Daoy (cell line): ENCODE measurements at places on chromosomes 1 and 21.

DNA sequence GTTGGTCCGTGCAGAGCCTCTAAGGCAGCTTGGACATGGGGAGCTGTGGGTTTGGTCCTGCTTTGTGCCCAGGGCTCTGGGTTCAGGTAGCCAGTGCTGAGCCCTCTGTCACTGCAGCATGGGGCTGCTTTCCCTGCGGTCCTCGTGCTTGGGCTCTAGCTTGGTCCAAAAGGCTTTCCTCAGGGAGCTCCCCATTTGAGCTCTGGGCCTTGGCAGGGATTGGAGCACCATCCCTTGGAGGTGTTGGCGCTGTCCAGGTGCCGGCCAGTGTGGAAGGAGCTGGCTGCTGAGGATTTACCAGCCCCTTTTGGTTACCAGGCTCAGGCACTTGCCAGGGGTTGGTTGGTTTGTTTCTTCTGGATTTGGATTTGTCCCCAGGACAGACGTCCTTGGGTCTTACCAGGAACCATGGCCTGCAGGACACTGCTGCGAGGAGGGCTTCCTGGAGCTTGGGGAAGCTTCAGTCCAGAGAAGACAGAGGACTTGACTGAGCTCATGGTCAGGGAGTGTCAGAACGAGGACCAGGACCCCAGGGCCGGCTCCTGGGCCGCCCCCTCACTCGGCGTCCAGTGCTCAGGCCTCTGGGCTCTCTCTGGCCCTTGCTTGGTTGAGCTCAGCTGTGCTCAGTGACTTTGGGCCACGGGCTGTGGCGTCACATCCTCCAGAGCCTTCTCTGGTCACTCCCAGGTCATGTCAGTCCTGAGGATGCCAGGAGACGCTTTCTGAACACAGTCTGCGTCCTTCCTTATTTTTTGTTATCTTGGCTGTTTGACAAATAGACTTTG is 224.7 kb downstream of the CAMTA1 start:
- no peak for DNase-seq

DNA sequence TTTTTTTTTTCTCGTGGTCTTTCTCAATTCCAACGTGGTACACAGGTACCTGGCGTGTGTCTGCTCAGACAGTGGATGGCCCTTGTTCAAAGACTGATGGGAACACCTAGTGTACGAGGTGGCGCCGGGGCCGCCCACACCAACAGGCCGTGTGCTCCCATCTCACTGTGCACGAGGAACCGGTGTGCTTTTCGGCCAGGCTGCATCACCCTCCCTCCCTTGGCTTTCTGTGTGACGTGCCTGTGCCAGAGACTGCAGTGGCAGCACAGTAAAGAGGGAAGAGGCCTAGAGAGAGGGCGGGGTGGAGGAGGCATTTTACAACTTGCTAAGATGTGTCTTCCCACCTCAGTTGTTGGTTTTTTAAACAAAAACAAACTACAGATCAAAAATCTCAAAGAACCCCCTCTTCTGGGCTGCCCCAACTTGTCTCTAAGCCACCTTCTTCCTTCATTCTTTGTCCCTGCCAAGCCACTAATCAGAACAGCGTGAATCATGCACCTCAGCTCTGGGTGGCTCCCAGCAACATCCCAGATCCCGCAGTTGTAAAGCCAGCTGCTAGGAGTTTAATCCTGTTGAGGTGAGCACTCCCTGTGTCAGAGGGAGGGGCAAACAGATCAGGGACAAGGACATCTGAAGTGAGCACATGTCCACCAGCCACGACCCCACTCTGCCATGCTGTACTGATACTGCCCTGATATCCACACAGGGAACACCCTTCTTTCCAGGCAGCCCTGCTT is 20.7 kb downstream of the IRF2BP2 start:
- peak; percentile 77 for DNase-seq

- DNase-seq, result no peak
Measured at GRCh38 chr1:48048980-48049379, 51.8 kb upstream of the TRABD2B start.

DNA sequence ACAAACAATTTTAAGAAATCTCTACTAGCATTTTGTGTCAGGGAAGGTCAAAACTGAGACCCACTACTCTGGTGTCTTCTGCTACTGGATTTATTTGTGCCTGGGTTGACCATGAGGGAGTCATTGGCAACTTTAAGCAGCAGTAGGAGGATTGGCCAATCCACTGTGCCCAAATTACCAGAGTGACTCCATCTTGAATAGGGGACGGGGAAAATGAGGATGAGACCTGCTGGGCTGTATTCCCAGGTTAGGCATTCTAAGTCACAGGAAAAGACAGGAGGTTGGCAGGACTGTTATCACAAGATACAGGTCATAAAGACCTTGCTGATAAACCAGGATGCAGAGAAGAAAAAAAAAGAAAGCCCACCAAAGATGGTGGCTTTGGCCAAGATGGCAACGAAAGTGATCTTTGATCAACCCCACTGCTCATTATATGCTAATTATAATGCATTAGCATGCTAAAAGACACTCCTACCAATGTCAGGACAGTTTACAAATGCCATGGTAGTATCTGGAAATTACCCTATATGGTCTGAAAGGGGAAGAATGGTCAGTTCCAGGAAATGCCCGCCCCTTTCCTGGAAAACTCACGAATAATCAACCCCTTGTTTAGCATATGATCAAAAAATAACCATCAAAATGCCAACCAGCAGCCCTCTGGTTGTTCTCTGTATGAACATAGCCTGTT is 200.9 kb downstream of the LTN1 start:
- no peak for DNase-seq

DNA sequence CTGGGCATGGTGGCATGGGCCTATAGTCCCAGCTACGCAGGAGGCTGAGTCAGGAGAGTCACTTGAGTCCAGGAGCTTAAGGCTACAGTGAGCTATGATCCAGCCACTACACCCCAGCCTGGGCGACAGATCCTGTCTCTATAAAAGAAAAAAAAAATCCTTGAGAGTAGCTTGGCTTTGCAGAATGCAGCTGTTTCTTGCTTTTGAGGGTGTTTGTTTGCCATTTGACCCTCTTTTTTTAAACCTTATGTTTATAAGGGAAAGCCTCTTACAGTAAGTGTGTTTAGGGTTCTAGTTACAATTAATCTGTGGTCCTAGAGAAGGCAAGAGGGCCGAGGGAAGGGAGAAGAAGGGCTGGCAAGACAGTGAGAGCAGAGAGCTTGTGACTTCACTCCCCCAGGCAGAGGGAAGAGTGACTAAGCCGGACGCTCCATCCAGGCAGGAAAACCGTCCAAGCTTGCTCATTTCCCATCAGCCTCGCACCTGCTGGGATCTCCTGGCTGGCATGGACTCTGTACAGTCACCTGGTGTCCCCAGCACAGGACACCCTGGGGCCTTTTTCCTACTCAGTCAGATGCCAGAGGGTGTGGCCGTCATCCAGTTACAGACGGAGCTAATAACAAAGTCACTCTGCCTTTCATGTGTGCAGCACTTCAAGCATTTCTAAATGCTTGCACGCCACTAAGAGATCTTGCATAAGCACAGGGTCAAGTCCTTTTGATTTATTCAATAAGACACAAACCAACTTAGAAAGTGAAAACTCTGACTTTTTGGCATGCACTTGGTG is 55.5 kb upstream of the PSEN2 start:
- DNase-seq, result peak; percentile 89

GRCh38 chr1:17539477-17540254 is at the start of gene ARHGEF10L:
TSS of gene ARHGEF10L (plus strand) at chr1:17539698. CDS start at chr1:17580596, 40,898 bp downstream.
- DNase-seq, result peak; percentile 45

GRCh38 chr1:182484067-182484466 is 34.1 kb downstream of the RGSL1 start:
- no peak for DNase-seq

- peak; percentile 37 for DNase-seq
Measured at GRCh38 chr1:184260382-184260781, 126.4 kb upstream of the C1orf21 start.

DNA sequence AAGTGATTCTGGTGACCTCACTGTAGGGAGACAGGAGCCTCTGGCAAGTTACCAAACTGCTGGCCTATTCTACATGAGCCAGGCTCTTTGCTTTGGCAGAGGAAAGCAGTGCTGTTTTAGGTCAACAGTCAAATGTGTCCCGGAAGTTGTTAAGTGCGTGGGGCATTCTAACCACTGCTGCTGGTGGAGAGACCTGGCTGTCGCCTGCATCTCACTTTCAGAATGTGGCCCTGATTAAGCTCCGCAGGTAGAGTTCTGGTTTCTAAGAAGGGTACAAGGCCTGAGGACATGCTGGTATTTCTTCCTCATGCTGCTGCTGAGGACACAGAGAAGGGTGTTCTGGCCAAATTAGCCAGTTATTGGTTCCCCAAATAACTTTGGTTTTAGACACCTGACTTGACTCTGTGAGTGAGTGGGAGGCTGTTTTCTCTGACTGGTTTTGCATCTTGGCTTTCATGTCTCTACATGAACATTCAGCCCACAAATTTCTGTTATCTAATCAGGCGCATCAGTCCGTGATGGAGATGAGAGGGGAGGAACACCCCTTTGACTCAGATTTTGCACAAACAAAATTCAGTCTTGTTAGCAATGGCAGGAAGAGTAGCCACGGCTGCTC is 120.8 kb downstream of the LMO4 start:
- peak; percentile 63 for DNase-seq

DNA sequence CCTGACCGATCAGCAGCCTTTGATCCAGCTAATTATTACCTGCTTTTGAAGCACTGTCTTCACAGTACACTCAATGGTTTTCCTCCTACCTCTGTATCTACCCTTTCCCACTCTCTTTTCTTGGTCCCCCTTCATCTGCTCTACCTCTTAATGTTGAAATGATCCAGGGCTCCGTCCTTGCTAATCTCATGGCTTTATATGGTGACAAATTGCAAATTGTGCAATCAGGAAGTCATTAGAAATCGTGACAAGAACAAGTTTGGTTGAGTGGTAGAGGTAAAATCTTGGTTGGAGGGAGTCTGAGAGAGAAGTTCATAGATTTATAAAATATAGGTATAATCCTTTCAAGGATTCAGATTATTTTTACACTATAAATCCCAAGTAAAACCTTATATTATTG is 9.6 kb upstream of the CYB5R1 start:
- no peak for DNase-seq

- peak; percentile 76 for DNase-seq
Measured at GRCh38 chr1:110155878-110156522, 5.7 kb downstream of the SLC6A17 start.

- DNase-seq, result no peak
Measured at GRCh38 chr1:10639011-10639774, 157.3 kb downstream of the CASZ1 start.

GRCh38 chr1:157819896-157820295 is at the start of gene FCRL1:
TSS of gene FCRL1 (minus strand) at chr1:157820120. CDS start at chr1:157820037, 83 bp downstream.
- DNase-seq, result no peak

DNA sequence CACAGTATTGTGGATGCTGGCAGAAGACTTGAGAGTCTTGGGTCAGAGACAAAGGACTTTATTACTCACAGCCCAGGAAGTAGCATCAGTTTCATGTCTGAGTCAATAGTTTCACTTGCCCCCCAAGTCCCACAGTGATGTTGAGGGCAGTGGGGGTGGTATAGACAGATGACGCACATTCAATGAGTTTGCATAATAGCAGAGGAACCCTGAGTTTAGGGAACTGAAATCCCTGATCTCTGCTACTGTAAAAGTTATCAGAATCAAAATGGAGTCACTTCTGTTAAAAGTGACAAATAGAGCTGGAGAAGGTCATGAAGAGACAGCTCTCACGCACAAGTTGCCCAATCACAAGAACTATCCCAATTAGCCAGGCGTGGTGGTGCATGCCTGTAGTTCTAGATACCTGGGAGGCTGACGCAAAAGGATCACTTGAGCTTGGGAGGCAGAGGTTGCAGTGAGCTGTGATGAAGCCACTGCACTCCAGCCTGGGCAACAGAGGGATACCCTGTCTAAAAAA is 11.5 kb upstream of the HCRTR1 start:
- peak; percentile 77 for DNase-seq

GRCh38 chr1:226001963-226002666 is 3.0 kb upstream of the SDE2 start:
- DNase-seq, result peak; percentile 29

DNA sequence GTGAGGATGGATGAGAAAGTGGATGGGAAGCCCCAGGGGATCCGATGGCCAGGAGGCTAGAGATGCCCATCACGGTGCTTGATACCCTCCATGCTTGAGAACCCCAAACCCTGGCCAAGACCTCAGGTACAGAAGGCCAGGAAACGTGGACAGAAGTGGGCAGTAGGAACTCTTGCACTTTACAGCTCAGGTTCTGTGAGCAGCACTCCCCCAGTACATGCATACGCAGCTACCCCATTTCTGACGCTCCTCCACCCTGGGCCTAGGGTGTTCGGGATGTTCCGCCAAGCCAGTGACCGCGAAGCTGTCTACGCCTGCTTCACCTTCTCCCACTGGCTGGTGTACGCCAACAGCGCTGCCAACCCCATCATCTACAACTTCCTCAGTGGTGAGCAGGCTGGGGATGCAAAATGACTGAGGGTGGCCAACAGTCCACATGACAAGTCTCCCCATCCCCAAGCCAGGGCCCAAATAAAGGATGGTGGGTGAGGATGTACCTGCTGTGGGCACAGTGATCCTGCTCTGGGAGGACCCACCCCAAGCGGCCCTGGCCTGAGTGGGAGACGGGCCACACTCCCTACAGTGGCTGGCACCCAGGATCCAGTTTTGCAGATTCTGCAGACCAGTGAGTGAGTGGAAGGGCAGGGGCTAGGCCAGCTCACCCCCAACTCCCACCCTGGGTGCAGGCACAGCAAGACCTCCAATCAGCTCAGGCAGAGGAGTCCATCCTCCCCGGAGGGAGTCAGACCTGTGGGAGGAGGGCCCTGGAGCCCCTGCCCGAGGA is 7.4 kb downstream of the HCRTR1 start:
- DNase-seq, result no peak

DNA sequence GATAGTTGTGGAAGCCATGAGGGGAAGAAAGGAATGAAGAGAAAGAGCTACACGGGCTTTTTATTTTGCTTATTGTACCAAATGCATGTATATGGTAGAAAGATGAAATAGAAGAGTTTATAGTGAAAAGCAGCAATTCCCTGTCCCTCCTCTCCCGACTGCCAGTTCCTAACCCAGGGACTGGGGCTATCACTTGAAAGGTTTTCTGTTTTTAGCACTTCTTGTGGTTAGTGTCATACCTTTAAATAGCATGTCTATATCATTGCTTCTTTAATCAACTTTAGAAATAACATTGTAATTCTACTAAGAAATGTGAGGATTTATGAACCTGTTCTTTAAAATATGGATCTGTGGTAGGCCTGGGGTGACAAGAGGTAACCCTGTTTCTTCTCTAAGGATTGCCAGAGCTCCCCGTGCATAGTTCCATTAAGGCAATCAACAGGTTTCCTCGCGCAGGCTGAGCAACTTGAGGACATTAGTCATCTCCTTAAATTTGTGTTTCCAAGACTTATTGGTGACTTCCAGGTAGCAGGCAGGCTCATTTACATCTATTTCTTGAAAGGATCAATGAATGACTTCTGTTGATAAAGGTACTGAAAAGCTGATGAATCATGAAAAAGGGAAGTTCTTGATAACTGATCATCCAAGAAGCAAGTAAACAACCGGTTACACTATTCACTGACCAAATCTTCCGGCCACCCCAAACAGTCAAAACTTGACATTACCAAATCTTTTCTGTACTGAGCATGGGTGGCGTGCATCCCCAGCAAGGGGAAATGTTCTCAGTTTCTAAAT is 37.8 kb upstream of the S1PR1 start:
- no peak for DNase-seq

- DNase-seq, result no peak
Measured at GRCh38 chr1:174197547-174197946, 38.2 kb downstream of the RABGAP1L start.

- DNase-seq, result no peak
Measured at GRCh38 chr1:177043597-177043996, 120.9 kb downstream of the ASTN1 start.

- no peak for DNase-seq
Measured at GRCh38 chr21:36035381-36035791, 24.9 kb downstream of the SETD4 start.
